Natural killer cell (primary cell): ENCODE measurements at places on chromosomes 7 and 10. TPM values are rescaled to one million over a fixed set of nuclear protein-coding genes. Genes with fewer than 3 reads are reported as not detected.

- H3K27ac ChIP-seq, result no peak overlapping the region
- H3K27me3 ChIP-seq, result no peaks in the 10 kb centered on the region
Measured at GRCh38 chr7:127976056-127976737, 55.0 kb downstream of the LRRC4 start.

DNA sequence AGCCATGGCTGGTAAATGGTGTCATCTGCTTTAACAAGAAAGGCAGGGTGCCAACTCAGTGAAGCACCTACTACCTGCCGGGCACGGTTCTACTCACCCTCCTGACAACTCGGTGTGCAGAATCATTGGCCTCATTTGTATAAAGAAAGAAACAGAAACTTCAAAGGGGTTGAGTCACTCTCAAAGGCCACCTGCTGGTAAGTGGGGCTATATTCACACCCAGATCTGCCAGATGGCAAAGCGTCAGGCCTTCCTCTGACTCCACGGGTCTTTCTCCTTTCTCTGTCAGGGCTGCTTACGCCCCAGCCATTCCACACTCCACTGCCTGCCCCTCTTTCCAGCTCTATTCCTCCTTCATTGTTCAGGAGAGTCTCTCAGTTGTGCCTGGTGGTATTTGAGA is 309.2 kb downstream of the GFRA1 start:
- H3K36me3 ChIP-seq, result no peaks in the 10 kb centered on the region
- H3K27ac ChIP-seq, result no peak overlapping the region

GRCh38 chr10:62426086-62426485 is 51.9 kb downstream of the ZNF365 start:
- no peaks in the 10 kb centered on the region for H3K4me1 ChIP-seq
- no peak for DNase-seq
- no peak overlapping the region for H3K4me3 ChIP-seq
- no peaks in the 10 kb centered on the region for H3K27me3 ChIP-seq
- H3K27ac ChIP-seq, result no peak overlapping the region
- no peaks in the 10 kb centered on the region for H3K36me3 ChIP-seq

DNA sequence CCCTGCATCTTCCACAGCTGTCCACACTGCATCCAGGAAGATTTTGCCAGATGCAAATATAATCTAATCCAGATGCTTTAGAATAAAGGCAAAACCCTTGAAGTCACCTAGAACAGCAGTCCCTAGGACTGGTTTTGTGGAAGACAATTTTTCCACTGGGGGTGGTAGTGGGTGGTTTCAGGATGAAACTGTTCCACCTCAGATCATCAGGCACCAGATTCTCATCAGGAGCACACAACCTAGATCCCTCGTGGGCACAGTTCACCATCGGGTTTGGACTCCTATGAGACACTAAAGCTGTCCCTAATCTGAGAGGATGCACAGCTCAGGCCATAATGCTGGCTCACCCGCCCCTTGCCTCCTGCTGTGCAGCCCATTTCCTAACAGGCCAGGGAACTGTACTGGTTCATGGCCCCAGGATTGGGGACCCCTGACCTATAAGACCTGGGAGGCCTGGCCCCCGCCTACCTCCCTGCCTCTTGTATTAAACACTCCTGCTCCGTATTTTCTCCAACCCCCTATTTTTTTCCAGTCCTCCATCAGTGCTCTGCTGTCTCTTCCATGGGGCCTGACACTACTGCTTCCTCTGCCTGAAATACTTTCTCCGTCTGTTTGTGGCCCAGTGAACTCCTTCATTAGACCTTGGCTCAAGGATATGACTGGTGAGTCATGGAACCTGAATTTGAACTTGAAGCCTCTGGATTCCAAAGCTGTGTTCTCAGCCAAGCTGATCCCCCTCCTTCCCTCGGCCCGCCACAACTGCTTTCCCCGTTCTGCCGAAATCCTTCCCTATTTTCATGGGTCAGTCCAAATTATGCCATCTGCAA is 79.9 kb upstream of the RHEB start:
- no peak for DNase-seq
- H3K27me3 ChIP-seq, result no peaks in the 10 kb centered on the region
- H3K4me3 ChIP-seq, result no peak overlapping the region

DNA sequence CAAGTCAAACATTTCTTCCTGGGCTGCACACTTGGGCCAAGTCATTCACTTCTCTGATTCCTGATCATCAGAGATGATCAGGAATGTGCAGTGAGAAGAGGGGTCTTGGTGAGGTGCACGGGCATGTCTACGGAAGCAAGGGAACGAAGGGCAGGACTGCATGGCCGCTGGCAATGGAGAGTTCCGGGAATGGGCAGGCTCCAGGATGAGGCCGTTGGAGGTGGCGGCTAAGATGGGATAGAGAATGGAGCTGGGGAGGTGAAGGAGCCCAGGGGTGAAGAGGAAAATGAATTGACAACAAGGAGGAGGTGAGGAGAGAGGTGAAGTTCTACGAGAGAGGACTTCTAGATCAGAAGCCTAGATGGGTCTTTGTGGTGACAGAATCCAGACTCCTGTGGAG is 260.0 kb downstream of the GRID1 start:
- no peak overlapping the region for H3K4me3 ChIP-seq
- no peaks in the 10 kb centered on the region for H3K4me1 ChIP-seq
- no peaks in the 10 kb centered on the region for H3K36me3 ChIP-seq
- no peak for DNase-seq
- H3K27ac ChIP-seq, result no peak overlapping the region

- H3K36me3 ChIP-seq, result no peaks in the 10 kb centered on the region
- no peak overlapping the region for H3K4me3 ChIP-seq
- no peak overlapping the region for H3K27ac ChIP-seq
- H3K27me3 ChIP-seq, result no peaks in the 10 kb centered on the region
- H3K4me1 ChIP-seq, result no peaks in the 10 kb centered on the region
Measured at GRCh38 chr10:34124522-34125035, 690.5 kb downstream of the PARD3 start.

DNA sequence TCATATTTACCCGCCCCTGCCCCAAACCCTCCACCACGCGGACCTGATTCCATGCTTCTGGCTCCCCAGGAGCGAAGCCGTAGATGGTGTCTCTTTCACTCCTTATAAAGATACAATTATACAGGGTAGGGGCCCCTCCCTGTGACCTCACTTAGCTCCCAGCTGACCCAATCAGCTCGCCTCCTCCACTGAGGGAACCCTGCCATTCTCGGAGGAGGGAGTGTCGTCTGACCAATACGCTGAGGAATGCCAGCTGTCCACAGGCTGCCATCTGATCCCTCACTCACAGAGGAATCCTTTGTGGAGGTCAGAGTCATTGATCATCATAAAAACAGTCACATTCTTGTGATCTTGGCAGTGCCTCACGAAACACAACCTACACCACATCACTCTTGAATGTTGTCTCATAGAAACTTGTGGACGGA is 67.5 kb upstream of the INSIG1 start:
- no peaks in the 10 kb centered on the region for H3K27me3 ChIP-seq
- H3K4me1 ChIP-seq, result no peaks in the 10 kb centered on the region
- H3K36me3 ChIP-seq, result no peaks in the 10 kb centered on the region
- DNase-seq, result no peak
- no peak overlapping the region for H3K27ac ChIP-seq

DNA sequence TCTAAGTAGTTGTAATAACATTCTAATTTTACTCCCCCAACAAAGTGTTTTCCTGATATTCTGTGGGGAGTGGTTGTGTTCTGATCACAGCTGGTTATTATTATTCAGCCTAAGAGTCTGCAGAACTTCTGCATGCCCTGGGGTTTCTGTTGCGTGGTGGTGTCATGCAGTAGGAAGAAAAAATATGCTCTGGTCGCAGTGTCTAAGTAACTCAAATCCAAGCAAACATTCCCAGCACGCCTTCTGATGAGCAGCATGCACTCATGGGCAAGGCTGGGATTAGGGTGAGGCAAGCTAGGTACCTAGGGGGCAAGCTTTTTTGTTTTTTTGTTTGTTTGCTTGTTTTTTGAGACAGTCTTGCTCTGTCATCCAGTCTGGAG is 112.8 kb upstream of the KMT2E start:
- no peaks in the 10 kb centered on the region for H3K4me1 ChIP-seq
- H3K36me3 ChIP-seq, result no peaks in the 10 kb centered on the region
- no peak overlapping the region for H3K4me3 ChIP-seq
- H3K27me3 ChIP-seq, result no peaks in the 10 kb centered on the region
- H3K27ac ChIP-seq, result no peak overlapping the region

- peak; percentile 74 for DNase-seq
- no peaks in the 10 kb centered on the region for H3K27me3 ChIP-seq
- peaks cover 24% of the 10 kb centered on the region for H3K36me3 ChIP-seq
- H3K27ac ChIP-seq, result peak overlapping the region; percentile 99
- H3K4me1 ChIP-seq, result peaks cover 21% of the 10 kb centered on the region
Measured at GRCh38 chr7:44796034-44796503, 412 bp upstream of the PPIA start.

- no peak for DNase-seq
- no peak overlapping the region for H3K27ac ChIP-seq
- H3K36me3 ChIP-seq, result no peaks in the 10 kb centered on the region
- no peak overlapping the region for H3K4me3 ChIP-seq
- H3K27me3 ChIP-seq, result no peaks in the 10 kb centered on the region
Measured at GRCh38 chr7:70728872-70729552, 402.9 kb upstream of the GALNT17 start.

- H3K4me1 ChIP-seq, result peaks cover 7% of the 10 kb centered on the region
Measured at GRCh38 chr10:27661514-27662286, 83.9 kb downstream of the MKX start.

WNT8B gene
- total RNA-seq, result not detected

H2BK1 gene
- not detected for total RNA-seq

FFAR4 gene
- not detected for total RNA-seq

BTAF1 gene
- 77.3 TPM for total RNA-seq

TRIM56 gene
- total RNA-seq, result 75.8 TPM

C10orf53 gene
- total RNA-seq, result not detected

KLLN gene
- total RNA-seq, result 0.73 TPM
